Stimulated activated CD8-positive, alpha-beta memory T cell treated with anti-CD3 and anti-CD28 coated beads, Interleukin-7, amount 100 ng/mL, for 1 hour (primary cell): ENCODE measurements at places on chromosomes 2 and 18.

- no peak for DNase-seq
Observed at GRCh38 chr2:105782646-105783045, 37.9 kb downstream of the NCK2 start.

DNA sequence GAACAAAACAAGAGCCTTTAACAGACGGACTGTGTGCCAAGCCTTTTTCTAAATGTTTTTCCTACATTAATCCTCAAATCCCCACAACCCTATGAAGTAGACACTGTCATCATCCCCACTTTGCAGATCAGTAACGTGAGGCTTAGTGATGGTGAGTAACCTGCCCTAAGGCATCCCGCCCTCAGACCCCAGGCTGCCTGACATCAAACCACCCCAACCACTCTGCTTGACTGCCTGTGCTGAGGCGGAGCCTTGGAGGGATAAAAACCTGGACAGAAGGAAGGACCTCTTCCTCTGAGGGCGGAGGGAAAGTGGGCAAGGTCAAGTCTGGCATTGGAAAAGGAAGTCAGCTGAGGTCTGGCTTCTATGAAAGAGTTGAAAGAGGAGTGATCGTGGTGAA lies 104.6 kb downstream of the SP3 start:
- no peak for DNase-seq

DNA sequence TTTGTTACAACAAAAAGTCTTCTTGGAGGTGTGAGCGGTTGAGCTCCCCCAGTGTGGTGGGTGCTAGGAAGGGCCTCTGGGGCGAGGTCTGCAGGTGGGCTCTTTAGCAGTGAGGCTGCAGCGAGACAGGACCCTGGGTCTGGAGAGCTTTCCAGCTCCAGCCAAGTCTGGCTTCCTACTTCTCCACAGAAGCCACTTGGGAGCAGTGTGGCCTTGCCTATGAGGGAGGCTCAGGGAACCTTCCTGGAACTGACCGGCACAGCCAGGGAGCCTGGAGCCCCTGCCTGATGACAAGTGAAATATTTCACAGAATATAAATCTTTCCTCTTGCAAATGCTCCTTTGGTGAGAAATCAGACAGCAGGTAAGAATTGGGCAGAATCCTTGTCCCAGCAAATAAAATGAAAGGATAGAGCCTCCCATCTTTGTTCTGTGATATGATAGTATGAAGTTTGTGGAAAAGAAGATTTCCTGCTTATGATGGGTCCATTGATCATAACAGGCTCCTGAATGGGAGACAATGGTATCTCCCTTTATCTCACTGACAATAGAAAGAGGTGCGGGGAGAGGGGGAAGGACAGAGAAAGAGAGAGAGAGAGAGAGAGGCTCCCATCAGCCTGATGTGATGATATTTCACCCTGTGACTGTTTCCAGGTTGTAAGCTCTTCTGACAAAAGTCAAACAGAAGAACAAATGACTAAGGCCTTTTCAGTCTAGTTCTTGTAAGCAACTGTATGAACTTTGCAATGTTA lies 289.8 kb upstream of the SPRED2 start:
- no peak for DNase-seq

- DNase-seq, result peak; percentile 41
Observed at GRCh38 chr2:13006829-13007717, 290.3 kb downstream of the TRIB2 start.
